ENCODE measurements at places on chromosomes 7 and 10.
A peak's percentile ranks its signal among the peaks of the same experiment; 100 is the strongest.

GRCh38 chr10:123117644-123118417 is 17.9 kb upstream of the HMX3 start:
- DNase-seq, result no peak

DNA sequence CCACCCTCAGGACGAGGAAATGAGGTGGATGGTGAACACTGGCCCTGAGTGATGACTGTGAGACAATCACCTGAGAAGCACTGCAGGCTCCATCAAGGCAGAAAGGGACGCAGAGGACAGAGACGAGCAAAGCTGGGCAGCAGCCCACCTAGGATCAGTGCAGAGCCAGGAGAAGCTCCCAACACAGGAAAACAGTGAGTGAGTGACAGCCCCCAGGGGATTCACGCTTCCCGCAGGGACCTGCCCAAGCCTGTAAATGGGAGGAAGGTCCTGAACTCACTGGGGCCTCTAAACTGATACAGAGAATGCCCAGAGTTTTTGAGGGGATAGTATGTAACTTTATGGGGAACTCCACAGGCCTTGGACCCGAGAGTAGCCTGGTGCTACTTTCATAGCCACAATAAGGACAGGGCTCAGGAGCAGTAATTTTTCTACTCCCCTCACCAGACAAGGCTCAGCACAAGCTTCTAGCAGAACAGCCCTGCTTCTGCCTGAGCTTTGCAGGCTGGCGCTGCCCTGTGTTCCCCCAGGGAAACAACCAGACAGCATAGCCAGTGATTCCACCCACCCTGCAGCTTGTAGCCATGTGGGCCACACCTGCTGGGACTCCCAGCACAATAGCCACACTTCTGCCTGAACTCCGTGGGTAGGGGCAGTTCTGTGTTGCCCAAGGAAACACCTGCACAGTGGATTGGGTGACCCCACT is 708.4 kb downstream of the POM121L12 start:
- no peak for DNase-seq

- no peak for DNase-seq
Measured at GRCh38 chr7:41113719-41114118, 589.2 kb downstream of the INHBA start.

GRCh38 chr10:132627666-132628531 is 90.3 kb downstream of the INPP5A start:
- no peak for DNase-seq

DNA sequence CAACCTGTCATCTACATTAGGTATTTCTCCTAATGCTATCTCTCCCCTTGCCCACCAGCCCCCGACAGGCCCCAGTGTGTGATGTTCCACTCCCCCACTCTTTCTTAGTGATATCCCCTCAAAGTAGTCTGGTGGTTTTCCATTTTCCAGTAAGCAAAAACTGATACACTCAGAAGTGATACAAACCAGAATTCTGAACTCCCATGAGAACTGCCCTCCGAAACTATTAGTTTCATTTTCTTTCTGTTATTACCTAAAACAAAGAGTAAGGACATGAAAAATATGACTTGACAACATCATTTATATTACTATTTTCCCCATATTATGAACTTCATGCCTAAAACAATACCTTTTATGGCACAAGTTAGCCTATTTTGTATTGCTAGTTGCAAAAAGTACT is 175.0 kb downstream of the OTUD1 start:
- DNase-seq, result no peak

GRCh38 chr10:125151553-125152449 is 8.6 kb downstream of the CTBP2 start:
- DNase-seq, result peak; percentile 41

- no peak for DNase-seq
Measured at GRCh38 chr7:84112771-84113170, 81.8 kb downstream of the SEMA3A start.

DNA sequence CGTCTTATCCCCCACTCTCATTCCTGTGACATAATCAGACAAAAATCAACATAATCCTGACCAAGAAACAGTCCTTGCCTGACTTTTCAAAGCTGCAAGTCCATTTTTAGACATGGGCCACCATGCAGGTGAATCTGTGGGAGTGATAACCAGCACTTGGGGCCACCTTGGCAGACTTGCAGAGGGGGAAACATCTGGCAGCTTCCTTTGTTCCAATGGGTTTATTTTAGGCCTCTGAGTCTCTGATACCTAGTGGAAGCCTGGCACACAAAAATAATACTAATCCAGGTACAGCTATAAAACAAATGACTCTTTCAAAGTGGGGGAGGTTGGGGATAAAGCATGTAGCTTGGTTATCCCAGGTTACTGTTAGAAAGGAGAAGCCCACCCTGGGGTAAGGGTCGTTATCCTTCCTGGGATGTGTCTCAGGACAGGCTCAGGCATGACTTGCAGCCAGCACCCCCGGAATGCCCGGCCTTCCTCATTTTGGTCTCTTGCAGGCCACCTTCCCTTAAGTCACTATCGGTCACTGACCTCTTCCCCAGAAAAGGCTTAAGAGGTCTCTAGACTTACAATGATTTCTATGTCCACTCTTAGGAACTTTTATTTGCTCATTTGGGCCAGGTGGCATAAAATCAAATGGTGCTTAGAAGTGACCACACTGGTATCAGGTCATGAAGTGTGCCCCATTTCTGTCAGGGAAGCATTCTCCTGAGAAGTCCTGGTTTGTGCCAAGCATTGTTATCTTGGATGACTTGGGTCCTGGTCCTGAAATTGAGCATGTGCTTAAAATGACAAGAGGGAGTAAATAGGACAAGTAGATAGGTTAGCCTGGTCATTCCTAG is 37.6 kb downstream of the EEPD1 start:
- no peak for DNase-seq

DNA sequence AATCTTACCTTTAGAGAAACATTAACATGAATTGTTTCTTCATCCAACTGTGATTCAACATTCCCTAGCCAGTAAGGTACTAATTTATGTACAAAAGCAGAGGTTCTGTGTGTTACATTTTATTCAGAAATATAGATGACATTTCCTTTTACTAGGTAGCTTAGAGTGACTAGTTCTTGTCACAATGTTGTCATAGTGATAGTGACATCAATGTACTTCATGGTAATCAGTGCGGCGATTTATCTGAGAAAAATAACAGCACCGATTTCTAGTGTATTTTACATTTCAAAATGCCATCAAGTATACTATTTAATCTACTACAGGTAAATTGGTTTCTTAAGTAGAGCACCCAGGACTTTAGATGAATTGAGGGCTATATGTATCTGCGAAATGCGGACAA is 72.1 kb upstream of the DGKB start:
- DNase-seq, result no peak

DNA sequence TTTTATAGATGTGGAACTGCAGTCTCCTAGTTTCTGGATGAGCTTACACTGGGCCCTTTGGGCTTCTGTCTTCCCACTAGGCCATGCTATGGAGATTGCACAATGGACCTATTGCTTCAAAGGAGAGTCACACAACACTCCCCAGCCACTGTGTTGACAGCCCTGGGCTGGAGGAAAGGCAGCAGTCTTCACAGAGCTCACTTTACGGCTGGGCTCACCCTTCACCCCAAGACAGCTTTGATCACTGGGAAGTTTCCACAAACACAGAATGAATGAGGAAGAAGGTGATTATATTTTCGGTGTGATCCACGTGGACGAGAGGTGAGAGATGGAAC is 92.7 kb upstream of the GDF10 start:
- no peak for DNase-seq

GRCh38 chr7:36304099-36304425 is 85.6 kb upstream of the ANLN start:
- DNase-seq, result no peak

DNA sequence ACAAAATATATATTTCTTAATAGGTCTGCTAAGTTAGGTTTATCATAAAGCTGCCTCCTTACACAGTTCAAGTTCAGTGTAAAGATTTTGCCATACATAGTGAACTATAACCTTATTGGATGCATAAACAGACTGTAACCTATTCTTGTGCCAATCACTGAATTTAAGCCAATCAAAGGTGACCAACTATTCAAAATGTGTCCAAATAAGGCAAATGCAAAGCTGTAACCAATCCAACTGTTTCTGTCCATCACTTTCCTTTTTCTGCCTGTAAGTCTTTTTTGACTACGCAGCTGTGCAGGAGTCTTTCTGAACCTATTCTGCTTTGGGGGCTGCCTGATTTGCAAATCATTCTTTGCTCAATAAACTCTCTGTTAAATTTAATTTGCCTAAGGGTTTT is 11.6 kb upstream of the DNMBP start:
- no peak for DNase-seq

DNA sequence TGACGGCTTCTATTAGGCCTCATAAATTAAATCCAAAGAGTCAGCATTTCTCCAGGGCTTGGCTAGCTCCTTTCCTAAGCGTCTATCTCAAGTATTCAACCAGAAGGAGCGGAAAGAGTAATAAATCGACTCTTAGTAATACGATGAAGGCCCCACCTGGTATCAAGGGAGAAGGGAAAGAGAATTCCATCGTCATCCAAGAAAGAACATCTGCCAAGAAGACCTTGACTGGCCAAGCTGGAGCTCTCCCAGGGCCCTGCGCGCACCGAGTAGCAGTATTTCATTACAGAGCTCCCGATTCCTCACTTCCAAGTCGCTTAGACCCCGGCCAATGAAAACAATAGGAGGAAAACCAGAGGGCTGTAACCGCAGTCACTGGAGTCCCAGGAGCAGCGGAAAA is 178.0 kb upstream of the FRMD4A start:
- DNase-seq, result no peak

GRCh38 chr7:16670021-16670420 is 24.0 kb downstream of the BZW2 start:
- DNase-seq, result no peak

DNA sequence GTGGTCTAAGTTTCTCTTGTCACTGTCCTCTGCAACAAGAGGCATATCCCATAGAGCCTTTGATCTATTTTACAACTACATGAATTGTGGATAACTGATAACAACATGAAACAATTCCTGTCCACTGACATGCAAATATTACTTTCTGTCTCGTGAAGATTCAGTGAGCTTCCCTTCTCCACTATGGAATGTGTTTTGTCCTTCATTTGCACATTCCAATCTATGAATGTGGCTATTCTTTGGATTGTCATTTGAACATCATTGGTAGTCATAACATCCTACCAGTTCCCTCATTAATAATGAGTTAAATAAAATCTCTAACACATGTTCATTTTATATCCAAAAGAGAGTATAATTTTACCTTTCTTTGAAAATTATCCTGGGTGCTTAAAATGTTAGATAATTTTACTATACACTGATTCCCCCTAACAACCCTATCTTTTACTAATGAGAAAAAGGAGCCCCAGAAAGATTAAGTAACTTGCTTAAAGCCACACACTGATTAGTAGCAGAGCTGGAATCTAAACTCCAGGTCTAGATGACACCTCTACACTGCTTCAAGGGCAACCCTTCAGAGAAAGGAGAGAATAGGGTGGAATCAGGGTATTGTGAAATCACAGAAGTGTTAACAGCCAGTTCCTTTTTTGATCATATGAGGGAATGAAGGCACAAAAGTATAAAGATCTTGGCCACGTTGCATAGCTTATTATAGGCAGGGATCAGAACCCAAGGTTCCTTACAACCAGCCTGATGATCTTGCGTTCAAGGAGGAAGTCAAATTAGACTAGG is 39.1 kb downstream of the PDE1C start:
- no peak for DNase-seq

DNA sequence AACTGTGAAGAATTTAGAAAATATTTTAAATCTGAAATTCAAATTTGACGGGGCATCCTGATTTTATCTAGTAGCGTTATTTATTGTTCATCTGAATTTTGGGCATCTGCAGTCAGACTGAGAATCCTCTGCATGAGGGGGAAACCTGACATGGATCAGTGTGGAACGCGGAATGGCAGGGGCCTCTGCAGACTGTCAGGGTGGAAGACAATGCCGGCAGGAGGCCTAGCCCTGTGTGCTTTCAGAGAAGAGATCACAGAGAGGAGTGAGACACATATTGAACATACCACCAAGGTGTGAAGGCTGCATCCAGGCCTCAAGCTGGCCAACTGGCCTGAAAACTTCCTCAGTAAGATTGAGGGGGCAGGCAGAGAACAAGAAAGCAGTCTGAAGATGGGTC is 921.1 kb upstream of the GHITM start:
- DNase-seq, result no peak

DNA sequence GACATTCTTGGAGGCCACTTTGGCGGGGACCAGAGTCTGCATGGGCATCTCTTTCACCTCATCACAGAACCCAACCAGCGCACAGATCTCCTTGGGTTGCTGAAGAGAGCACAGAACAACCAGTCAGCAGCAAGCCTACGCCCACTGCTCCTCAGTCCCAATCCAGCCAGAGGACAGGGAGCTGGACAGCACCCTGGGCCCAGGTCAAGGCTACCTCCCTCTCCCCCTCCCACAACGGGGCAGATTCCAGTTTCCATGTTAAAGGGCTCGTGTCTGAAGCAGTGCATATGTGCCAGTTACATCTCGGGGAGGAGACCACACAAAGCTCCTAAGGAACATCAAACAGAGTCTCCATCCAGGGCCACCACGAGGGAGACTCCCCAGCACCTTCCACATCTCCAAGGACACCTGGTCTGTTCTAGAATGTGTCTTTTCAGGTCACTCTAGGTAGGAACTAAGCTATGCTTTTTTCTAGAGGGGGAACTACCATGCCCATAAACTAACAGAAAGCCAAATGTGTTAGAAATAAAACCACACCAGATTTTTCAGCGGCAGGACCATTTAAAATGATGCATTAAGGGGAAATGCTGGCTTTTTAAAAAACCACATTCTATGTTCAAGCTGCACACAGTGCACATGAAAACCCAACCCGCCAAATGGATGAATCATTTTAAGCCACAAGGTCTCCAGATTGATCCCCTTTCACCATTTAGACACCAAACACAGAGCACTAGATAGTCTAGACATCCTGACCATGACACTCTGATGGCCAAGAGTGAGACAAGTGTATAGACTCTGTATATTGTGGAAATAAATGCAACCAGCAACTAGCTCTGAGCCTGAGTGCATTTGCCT is 28.9 kb downstream of the PSAP start:
- DNase-seq, result no peak

All from NCI-H2029 (cell line).